ENCODE measurements at places on chromosomes 11 and 22. TPM values are rescaled to one million over a fixed set of nuclear protein-coding genes. Genes with fewer than 3 reads are reported as not detected.

The BATF2 gene
- total RNA-seq, result 0.51 TPM

The MRTFA gene
- total RNA-seq, result 22.0 TPM

The IL17REL gene
- total RNA-seq, result not detected

The CCND1 gene
- total RNA-seq, result 35.5 TPM

The VPREB1 gene
- not detected for total RNA-seq

The SPI1 gene
- 12.5 TPM for total RNA-seq

The MAPK8IP1 gene
- total RNA-seq, result 0.89 TPM

GRCh38 chr11:78424334-78425270 lies 7.0 kb upstream of the GAB2 start:
- DNase-seq, result no peak

DNA sequence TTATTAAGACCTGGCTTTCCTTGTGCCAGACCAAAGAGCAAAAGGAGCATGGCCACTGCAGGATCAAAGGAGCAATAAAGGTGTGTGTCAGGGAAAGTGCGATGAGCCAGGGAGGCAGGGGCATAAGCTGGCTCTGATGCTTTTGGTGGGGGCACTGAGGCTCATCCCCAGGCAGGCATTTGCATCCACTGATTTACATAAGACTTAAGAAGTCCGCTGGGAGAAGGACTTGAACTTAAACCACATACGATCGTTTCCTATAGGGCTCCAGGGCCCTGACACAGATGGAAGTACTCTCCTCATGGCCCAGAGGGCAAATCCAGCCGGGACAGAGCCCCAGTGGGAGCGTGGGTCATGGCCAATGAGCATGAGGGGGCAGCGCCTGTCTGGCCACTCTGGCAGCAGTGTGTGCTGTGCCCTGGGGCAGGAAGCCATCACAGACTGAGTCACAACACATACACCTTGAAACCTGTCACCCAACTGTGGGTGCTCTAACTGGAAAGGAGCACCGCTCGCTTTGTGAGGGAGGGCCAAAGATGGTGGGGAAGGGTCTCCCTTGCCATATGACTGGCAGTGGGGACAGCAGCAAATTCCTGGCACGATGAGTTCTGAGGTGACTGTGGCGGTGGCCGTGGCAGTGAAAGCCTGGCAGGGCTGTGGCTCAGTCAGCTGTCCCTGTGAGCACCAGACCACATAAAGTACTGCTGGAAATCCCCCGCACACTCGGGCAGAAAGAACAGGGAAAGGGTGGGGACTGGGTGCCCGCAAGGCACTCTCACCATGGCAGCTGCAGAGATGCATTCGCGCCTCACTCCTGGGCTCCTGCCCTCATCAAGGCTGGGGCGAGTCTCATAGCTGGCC lies 79.4 kb upstream of the LMO1 start:
- DNase-seq, result no peak

DNA sequence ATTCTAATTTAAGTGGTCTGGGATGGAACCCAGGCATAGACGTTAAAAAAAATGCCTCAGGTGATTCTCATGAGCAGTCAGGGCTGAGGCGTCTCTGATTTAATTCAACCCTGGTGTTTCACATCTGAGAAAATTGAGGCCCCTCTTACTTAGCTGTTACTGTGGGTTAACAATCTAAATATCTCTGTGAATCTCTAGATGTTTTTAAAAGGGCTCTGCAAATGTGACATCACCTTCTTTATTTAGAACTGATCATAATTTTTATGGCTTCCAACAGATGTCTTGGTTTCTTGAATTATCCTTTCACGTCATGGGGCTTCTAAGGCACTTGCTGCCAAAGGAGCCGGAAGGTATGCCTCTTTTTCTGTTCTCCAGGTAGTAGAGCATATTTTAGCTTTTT lies 76.1 kb upstream of the LIN7C start:
- no peak for DNase-seq

DNA sequence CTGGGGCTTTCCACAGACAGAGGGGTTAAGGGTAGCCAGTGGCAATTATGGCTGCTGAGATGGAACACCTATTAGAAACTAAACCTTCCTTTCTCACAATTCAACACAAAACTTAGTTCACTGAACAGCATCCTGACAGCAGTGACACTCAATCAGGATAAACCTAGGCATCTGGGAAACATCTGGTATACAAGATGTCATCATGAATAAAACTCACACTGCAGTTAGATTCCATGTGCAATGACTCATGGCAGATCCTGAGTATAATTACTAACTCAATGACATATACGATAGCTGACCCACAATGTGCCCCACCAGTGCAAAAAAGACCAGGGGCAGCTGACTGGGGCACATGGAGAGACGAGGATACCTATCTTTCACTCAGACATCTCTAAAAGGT lies 17.7 kb downstream of the RBFOX2 start:
- no peak for DNase-seq

DNA sequence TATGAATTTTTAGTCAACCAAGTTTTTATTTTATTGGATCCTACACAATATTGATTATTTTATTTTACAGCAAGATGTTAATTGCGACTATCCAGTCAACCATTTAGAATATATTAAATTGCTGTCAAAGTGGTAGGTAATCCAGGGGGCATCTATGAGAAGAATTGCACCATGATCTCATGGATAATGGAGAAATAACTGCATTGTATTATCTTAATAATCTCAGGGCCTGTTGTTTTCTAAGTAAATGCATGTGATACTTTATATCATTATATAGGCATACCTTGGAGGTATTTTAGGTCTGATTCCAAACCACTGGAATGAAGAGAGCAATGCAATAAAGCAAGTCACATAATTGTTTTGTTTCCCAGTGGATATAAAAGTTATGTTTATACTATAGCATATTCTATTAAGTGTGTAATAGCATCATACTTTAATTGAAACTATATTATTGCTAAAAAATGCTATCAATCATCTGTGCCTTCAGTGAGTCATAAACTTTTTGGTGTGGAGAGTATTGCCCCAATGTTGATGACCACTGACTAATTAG lies 595.4 kb upstream of the CHORDC1 start:
- no peak for DNase-seq

DNA sequence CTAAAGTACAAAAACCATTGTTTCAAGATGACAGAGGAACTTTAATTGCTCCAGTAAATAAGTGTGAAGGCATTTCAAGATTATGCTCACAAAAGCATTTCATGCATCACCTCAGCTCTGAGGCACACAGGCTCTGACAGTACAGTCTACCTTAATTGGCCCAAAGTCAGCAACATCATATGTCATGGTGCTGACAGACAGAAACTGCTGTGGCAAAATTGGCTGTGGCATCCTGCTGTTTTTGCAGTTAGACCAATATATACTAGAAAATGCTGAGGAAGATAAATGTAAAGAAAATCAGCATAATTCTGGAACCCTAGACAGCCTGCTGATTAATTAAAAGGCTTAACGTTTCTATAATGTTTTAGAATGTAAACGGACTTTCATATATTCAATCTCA lies 34.9 kb upstream of the PPP2R1B start:
- no peak for DNase-seq

- DNase-seq, result no peak
These were observed 17.2 kb upstream of the SMCO4 start for GRCh38 chr11:93560199-93560932.

GRCh38 chr11:99766811-99767210 lies 746.1 kb downstream of the CNTN5 start:
- DNase-seq, result no peak

- no peak for DNase-seq
These were observed 656 bp downstream of the SRRD start for GRCh38 chr22:26484360-26484706.

- no peak for DNase-seq
These were observed 18.8 kb downstream of the SNX19 start for GRCh38 chr11:130897262-130898182.

DNA sequence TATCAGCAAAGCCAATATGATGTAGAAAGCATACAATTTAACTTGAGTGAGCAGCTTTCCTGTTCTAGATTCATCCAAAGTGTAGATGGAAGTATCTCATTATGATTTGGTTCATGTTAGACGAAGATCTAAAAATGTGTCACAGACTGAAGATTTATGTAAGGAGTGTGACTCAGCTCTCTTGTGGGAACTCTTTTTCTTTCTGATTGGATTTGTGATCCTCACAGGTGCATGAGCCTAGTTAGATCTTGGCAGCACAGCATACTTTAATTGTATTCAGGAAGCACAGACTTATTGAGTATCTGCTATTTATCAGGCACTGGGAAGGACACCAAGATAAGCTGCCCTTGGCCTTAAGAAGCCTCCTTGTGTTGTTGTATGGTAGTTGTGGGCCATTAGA lies 147.1 kb downstream of the C11orf91 start:
- DNase-seq, result no peak

DNA sequence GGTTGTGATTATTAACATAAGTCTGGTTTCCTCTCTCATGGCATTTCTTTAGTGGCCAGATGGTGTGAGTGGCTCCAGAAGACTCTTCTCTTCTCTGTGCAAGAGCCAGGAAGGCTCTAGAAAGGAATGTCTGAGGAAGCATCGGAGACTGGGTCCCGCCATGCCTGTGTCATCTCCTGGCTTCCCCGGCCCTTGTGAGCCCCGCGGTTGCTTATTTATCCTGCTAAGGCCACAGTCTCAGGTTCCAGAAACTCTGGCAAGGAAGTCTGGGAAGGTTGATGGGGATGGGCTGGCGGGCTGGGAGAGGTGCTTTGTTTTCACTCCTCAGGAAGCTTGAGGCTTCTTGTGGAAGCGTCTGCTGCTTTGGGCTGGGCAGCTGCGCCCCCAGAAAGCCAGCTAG lies 18.9 kb downstream of the BCR start:
- DNase-seq, result no peak

DNA sequence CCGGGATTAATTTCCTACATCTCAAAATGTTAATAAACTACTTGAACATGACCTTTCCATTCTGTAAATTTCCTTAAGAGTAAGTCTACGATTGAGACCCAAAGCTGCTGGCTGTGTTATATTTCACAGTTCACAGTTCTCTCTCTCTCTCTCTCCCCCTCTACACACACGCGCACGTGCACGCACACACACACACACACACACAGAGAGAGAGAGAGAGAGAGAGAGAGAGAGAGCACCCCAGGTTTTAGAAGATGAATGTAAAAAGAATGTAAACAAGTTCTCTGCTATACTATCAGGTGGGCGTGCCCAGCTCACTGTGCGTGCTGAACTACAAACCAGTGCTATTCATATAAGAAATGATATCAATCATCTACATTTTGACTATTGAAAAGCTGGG lies 3.3 kb downstream of the BDNF start:
- DNase-seq, result no peak

All from liver (tissue), 10 donors.